Kidney tubule cell (primary cell): ENCODE measurements at places on chromosomes 7 and 10.

- no peak for DNase-seq
Measured at GRCh38 chr10:114498413-114499111, 94.3 kb upstream of the AFAP1L2 start.

DNA sequence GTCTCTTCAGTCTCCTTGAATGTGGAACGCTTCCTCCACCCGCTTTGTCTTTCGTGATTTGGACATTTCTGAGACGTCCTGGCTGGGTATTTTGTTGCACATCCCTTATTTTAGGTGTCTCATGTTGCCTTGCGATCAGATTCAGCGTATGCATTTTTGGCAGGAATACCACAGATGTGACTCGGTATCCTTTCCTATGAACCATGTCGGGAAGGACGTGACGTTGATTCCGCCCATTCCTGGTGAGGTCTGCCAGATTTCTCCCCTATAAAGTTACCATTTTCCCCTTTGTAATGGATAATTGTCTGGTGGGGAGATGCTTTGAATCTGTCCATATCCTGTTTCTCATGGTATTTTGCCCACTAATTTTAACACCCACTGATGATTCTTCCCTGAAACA lies 49.6 kb downstream of the RBM17 start:
- no peak for DNase-seq

DNA sequence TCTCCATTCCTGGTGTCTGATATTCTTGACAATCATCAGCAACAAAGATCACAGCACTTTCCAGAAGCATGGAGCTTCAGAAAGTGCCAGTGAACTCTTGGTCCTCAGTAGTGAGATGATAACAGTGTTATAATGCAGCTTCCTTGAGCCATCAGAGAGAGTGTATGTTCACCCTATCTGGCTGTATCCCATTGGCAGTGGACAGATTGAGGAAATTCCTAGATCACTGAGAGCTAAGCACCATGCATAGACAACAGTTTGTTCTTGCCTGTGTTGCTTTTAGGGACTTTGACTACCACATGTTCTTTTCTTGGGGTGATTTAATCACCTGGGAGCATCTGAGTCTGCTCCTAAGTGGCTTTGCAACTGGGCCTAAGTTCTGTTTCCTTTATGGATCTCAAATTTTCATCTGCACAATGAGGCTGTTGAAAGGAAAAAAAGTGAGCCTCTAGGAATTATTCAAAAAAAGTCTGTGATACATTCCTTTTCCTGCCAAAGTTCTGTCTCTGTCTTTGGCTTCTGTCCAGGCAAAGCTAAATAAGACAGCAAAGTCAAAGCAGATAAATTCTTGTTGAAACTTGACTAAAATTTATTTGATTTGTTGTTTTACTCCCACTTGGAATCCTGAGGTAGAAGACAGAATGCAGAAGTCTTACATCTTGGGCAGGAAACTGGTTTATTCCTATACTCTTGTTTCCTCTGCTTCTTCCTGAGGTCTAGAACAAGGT lies 14.5 kb upstream of the ZNF282 start:
- DNase-seq, result no peak

GRCh38 chr7:128961030-128961659 lies 23.4 kb downstream of the IRF5 start:
- DNase-seq, result peak; percentile 29

- DNase-seq, result no peak
Measured at GRCh38 chr7:30366606-30367005, 82.2 kb downstream of the ZNRF2 start.

DNA sequence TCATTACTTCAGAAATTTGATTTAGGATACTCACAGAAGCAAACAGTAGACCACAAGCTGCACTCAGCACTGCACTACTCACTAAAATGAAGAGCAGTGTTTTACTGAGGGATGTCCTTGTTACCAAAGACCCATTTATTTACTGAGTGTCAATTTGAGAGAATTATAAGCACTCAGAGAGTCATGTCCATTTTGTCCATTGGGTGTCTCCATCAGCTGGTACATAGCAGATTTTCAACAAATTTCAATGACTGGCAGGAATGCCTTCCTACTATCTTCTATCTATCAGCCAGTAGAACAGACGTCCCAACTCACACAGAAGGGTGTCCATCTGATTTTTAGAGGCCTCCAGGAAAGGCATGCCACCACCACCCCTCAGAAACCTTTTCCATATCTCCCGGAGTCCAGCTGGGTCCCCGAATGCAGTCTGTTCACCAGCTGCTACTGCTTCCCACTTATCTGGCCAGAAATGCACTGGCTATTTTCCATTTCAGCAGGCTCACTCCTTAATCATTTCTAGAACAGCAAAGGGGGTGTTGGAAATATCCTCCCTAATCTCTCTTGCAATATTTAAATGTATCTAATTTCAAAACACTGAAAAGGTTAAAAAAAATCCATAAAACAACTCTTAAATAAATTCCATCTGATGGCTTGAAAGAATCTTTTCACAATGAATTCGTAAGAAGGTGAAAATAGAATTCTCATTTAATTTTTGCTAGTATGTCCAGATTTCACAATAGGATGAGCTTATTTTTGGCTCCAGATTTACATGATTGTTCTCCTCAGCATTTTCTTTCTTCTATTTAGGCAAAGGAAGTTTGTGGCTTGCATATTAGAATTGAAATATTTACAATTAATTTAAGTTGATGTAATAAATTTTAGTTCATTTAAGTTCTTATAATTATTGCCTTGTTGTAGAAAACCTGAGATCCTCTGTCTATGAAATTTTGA lies 1164.0 kb upstream of the CELF2 start:
- no peak for DNase-seq

GRCh38 chr7:149476791-149477190 lies 15.9 kb upstream of the ZNF777 start:
- no peak for DNase-seq

DNA sequence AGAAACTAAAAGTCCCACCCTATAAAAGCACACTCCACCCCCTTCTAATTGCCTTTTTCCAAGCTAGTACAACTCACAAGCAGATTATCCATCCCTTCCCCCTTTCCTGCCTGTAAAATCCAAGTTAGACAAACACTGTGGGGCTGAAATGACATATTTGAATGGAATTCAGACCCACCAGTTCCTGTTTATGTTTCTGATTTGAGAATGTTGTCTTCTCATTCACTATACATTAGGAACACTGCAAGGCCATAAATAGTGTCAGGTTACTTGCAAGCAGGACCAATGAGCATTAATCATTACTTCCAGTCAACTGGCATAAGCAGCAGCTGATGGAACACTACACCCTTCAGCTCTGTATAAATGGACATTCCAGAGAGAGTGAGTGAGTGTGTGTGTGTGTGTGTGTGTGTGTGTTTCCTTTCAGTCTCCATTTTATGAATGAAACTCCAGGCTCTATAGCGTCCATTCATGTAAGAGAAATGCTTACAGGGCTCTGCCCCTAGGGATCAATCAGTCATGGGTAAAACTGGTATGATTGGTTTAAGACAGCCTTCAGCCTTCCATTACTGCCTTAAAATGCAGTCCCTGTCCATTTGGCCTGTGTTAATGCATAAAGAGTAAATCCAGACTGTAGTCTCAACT lies 69.3 kb downstream of the ETV1 start:
- peak; percentile 98 for DNase-seq
